ENCODE measurements at places on chromosomes 12 and 14.

GRCh38 chr14:26067341-26067740, 530.5 kb downstream of the NOVA1 start:
- no peak for DNase-seq

DNA sequence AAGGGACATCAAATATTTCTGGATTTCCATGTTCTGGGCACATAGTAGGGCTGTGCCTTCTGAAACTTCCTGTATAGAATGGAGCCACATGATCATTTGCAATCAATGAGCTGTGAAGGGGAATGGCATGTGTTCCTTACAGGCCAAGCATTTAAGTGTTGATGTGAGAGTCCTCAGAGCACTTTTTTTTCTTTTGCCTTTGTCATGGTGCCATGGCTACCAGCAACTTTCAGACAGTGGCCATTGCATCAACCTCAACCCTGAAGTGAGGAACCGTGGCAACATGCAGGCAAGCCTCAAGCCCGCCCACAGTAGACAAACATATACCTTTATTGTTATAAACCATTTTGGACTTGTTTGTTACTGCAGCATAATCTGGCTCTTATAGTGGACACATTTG, 948.1 kb downstream of the NRXN3 start:
- no peak for DNase-seq

GRCh38 chr14:77832297-77832696, 32.4 kb downstream of the ADCK1 start:
- DNase-seq, result no peak

- DNase-seq, result no peak
Observed at GRCh38 chr12:68768431-68768939, 22.5 kb downstream of the SLC35E3 start.

- DNase-seq, result no peak
Observed at GRCh38 chr12:125289970-125290369, 224.7 kb downstream of the AACS start.

- DNase-seq, result no peak
Observed at GRCh38 chr12:2283480-2283879, 230.7 kb downstream of the CACNA1C start.

GRCh38 chr12:57899010-57899662, 42.2 kb upstream of the ATP23 start:
- no peak for DNase-seq
